SIG-M5 (cell line): ENCODE measurements at places on chromosomes 5 and 9.

- no peak for DNase-seq
Observed at GRCh38 chr9:75019022-75019421, 9.1 kb downstream of the CARNMT1 start.

DNA sequence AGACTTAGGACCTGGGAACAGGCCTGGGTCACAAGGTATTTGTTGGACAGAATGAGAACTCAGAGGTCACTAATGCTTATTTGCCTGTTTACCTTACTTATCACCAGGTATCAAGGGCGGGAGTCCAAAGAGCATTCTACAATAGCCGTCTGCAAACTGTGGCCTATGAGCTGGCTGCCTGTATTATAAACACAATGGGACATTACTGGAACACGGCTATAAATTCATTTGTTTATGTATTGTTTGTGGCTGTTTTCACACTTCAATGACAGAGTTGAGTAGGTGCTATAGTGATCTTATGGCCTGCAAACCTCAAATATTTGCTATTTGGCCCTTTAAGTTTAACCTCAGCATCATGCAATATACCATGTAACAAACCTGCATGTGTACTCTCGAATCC is 76.6 kb upstream of the ASTN2 start:
- no peak for DNase-seq

DNA sequence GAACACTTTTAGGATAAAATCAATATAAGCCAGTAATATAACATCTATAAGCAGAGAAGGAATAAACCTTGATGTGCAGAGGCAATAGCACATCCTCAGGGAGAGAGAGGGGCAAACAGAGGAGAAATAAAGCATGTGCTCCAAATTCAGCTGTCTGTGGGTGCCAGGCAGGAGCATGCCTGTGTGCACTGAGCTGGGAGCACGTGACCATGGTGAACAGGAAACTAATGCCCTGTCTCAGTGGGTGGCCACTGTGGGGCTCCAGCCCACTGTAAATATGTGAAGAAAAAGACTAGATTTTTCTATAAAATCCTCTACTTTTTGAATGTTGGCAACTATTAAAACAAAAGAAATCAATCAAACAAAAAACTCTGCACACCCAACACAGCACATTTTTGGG is 55.3 kb downstream of the FYB1 start:
- DNase-seq: no peak

DNA sequence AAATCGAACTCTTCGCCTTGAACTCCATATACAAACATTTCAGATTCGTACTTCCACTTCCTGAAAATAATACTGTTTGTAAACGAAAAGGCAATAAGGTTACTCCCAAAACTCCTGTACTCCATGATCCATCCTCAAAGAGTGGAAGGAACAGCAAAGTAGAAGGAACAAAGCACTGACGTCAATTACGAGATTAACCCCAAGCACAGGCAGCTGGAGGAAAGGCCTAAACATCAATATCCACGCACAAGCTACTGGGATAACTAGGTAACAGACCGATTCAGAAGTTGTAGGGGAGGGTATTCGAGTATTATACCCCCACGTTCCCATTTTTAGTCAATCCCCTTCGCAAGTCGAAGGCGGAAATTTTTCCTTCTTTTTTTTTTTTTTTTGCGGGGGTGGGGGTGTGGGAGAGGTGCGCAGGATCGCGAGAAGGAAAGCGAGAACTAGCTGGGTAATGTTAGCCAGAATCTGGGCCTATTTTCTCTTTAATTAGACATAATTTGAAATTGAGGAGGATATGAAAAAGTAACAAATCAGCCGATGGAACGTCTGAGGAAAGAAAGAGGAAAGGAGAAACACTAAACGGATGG is 909 bp downstream of the AFF4 start:
- no peak for DNase-seq

DNA sequence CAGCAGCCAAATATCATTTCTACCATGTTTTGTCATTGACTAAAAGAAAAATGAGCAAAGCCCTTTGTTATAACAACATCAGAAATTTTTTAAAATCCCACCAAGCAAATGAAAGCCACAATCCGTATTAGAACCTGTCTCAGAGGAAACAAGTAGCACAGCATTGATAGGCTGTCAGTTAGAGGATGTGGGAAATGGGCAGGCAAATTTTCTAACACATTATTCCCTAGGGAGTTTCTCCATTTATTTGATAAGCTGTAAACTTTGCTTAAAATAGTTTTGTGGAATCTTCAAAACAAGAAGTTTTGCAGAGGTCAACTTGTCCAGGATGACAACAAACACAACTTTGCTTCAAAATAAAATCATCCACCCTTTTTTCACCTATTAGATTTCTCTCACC is 53.6 kb upstream of the APC start:
- DNase-seq: no peak

DNA sequence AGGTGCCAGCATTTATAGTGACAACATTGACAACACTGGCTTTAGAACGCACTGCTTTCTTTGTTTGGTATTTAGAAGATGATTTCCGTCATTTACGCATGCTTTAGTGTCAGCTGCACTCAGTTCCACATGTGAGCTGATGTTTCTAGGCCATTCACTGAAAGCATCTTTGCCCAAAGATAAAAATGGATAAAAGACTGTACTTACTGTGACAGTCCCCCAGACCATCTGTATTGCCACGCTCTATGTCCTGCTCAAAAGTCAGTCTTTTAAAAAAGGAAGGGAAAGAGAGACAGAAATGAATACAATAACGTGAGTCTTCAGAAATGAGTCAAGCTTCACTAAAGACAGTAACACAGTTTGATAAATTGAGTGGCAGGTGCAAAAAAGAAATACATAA is 99.3 kb downstream of the SEMA6A start:
- DNase-seq: no peak

GRCh38 chr5:76776391-76776790 is 42.4 kb upstream of the F2RL1 start:
- DNase-seq: no peak
